NCI-H1092 (cell line): ENCODE measurements at places on chromosomes 3 and 15.
A peak's percentile ranks its signal among the peaks of the same experiment; 100 is the strongest.

- no peak for DNase-seq
Measured at GRCh38 chr15:56528136-56528535, 63.2 kb upstream of the MNS1 start.

- no peak for DNase-seq
Measured at GRCh38 chr15:76177491-76178040, 117.8 kb downstream of the TMEM266 start.

DNA sequence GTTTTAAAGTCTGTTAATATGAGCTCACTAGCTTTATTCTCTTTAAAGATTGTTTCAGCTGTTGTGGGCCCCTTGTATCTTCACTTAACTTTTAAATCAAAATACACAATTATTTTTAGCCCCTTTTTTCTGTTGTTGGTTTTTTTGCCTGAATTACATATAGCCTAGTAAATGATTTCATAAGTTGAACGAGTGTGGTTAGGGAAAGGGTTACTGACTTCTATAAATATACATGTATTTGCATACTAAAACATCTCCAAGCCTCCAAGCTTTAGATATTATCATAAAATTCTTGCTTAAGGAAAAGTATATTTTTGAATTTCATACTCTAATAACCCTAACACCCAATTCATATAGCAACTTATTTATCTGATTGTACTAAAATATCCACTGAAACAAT is 73.2 kb upstream of the ARL6 start:
- DNase-seq = no peak

DNA sequence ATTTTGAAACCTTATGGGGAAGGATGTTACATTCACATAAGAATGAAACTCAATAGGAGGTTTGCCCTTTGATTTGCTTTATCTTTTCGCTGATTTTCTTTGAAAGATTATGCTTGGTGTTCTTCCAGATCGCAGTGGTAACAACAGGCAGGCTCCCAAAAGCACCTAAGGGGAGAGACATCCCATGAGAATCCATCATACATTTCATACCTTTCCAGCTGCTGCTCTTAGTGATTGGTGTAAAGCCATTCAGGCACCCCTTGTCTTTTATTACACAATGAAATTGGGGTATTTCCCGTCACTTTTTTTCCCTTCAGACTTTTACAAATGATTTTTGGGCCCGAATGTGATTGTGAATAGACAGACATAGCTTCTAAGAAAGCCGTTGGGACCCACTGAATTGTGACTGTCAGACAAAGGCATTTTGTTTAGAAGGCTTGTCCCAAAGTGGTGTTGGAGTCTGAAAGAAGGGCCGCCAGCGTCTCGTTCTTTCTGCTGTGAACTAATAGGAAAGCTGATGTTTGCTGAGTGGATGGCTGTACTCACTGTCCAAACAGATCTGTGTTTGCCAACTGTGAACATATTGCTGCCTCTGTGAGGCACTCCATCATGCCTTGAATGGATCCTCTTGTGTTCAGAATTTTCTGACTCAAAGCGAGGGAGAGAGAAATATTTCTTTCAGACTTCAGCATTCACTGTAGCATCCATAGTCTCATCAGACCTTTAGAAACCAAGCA is 164.3 kb downstream of the FNDC3B start:
- peak; percentile 84 for DNase-seq

DNA sequence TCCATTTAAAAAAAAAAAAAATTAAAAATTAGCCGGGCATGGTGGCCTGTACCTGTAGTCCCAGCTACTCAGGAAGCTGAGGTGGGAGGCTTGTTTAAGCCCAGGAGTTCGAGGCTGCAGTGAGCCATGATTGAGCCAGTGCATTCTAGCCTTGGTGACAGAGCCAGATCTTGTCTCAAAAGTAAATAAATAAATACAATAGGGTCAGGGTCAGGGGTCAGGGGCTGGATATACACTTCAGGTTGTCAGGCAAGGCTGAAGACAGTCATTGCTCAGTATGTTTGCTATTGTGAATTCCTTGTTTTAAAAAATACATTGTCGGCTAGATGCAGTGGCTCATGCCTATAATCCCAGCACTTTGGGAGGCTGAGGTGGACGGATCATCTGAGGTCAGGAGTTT is 8.1 kb upstream of the TKT start:
- no peak for DNase-seq

- no peak for DNase-seq
Measured at GRCh38 chr3:24323272-24323671, 171.4 kb downstream of the THRB start.

DNA sequence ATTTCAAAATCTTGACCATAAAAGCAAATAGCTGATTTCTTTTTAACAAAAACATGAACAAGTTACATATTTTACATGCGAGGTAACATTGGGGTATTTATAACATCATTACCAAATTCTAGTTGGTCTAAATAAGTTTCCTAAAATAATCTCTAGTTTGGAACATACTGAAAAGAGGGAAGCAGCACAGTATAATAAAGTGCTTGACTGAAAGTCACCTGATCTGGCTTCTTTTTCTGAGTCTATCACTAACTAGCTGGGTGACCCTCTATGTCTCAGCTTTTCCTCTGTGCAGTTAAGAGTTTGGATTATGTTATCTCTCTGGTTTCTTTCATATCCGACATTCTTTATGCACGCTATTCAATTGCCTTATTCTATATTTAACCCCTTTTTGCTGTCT is 19.8 kb upstream of the CNTN4 start:
- no peak for DNase-seq

DNA sequence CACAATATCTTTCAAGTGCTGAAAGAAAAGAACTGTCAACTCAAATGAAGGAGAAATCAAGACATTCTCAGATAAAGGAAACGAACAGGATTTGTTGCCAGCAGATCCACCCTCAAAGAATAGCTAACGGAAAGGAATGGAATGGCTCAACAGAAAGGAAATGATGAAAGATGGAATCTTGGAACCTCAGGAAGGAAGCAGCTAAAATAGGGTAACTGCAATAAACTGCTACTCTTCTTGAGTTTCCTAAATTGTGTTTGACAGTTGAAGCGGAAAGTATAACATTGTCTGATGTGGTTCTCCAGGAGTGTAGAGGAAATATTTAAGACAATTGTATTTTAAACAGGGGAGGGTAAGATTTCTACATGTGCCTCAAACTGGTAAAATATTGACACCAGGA is 22.0 kb downstream of the PRR23E start:
- DNase-seq = no peak

GRCh38 chr3:49493901-49494300 is 23.8 kb downstream of the DAG1 start:
- DNase-seq = no peak

DNA sequence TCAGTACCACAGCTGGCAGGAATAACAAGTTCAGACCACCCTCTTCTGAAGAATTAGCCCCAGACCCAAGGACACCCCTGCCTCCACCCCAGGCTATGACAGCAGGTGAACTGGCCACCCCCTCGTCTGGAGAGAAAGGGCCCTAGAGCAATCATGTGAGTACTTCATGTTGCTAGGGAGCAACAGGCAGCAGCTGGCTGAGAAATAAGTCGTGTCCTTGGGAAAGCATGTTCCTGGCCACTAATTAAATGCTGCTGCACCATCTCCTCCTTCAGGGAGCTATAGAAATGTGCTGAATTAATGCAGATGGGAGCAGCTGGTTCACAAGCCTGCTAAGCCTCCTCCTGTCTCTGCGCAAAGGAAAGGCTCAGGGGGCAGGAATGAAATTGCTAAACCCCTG is 31.5 kb downstream of the MRPS11 start:
- peak; percentile 37 for DNase-seq

DNA sequence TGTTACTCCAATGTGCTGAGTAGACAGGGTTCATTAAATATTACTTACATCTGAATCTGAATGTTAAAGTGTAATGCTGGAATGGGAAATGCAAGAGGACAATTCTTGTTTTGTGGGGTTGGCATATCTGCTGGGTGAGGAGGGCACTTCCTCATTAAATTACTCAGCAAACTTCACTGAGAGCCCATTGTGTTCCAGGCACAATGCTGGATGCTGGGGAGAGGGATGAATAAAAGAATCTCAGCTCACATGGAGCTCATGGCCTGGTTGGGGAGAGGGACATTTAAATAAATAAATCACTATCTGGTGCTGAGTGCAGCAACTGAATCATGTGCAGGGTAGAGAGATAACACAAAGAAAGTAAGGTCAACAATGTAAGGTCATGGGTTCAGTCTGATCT is 199.2 kb upstream of the CFAP20DC start:
- no peak for DNase-seq

- DNase-seq = no peak
Measured at GRCh38 chr3:15049584-15049983, 15.5 kb downstream of the MRPS25 start.

- no peak for DNase-seq
Measured at GRCh38 chr3:5056111-5056391, 66.0 kb upstream of the ARL8B start.

GRCh38 chr3:44019736-44020135 is 221.9 kb upstream of the TOPAZ1 start:
- DNase-seq = no peak

DNA sequence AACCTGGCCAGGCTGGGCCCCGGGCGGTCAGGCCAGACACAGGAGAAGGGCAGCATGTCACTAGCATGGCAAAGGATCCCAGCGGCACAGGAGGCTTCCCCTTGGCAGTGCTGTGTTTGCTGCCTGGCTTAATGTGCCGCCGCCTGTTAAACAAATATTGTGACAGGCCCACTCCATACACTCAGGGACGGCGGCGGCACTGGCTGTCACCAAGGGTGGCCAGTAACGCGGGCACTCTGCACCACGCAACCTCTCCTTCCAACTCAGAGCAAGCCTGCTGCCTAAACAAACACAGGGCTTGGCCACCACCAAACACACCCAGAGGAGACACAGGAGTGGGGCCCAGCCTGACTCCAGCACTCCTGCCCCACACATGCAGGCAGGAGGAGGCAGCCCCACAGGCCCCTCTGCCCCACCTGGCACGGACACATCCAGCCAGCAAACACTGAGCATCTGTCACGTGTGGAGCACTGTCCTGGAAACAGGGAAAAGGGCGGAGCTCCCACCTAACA is 48.0 kb downstream of the TPRA1 start:
- DNase-seq = peak; percentile 91

- DNase-seq = no peak
Measured at GRCh38 chr3:152128356-152128755, 140.4 kb upstream of the MBNL1 start.

GRCh38 chr15:31337352-31338031 is 10.9 kb downstream of the KLF13 start:
- DNase-seq = no peak

GRCh38 chr3:109643590-109643989 is 306.2 kb upstream of the DPPA4 start:
- DNase-seq = no peak

- no peak for DNase-seq
Measured at GRCh38 chr3:15310491-15311370, 21.7 kb downstream of the SH3BP5 start.

DNA sequence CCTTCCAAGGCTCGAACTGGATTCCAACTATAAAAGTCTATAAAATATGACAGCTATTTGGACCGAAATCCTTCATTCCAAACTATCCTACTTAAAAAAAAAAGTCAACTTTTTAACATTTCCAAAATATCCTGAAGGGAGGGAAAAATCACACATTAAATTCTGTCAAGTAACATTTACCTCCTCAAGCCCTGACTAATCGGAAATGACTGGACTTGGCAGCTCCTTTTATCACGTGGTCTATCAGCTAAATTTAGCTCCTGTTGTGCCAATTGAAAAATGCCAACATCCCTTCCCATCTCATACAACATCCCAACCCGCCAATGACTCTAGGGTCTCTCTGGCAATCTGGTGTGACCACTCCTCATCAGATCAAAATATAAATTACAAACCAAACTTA is 297.9 kb downstream of the FHIT start:
- no peak for DNase-seq

DNA sequence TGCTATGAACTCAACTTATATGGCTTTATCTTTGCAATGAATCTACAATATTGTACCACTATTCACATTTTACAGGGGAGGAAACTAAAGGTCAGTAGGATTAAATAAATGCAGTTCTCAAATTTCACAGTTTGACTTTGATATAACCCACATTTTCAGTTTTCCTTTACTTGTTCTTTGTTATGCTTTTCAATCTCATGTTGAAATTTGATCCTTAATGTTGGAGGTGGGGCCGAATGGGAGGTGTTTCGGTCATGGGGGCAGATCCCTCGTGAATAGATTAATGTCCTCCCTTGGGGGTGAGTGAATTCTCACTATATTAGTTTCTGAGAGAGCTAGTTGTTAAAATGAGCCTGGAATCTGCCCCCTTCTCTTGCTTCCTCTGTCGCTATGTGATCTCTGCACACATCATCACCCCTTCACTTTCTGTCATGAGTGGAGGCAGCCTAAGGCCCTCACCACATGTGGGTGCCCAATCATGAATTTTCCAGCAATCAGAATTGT is 44.7 kb downstream of the CD200 start:
- no peak for DNase-seq

DNA sequence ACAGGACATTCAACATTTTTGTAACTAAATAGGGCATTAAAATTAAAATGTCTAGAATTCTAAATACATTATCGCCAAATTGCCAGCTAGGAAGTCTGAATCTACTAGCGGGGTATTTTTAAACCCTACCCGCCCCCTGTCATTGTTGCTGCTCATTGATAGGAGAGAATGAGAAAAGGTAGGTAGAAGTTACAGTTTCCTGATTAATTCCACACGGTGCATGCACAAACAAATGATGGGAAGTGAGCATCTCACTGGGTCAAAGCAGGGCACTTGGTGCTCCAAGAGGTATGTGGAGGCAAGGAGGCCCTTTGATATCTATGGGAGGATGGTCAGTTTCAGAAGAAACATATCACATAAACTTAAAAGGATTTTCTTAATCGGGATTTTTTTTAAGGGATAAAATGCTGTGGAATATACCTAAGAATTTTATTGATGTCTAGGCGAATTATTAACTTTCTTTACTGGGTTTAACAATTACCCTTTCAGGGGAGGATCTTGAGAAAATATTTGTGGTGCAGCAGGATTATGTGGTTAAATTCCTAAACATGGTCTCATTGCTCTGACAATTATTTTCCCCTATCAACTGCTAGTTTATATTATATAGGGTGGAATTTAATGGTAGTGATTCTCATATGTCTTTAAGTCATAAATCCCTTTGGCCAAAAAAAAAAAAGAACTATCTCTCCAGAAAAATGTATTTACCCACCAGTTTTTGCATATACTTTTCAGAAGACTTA is 236.0 kb upstream of the GOLGA6L4 start:
- DNase-seq = no peak
